ENCODE measurements at places on chromosomes 5 and 9.

- no peak for DNase-seq
Observed at GRCh38 chr5:149143470-149143869, 2.2 kb downstream of the ABLIM3 start.

- no peak for DNase-seq
Observed at GRCh38 chr5:37738057-37738691, 101.7 kb downstream of the GDNF start.

GRCh38 chr9:119278171-119278570, 91.1 kb downstream of the BRINP1 start:
- no peak for DNase-seq

- no peak for DNase-seq
Observed at GRCh38 chr5:12777342-12777741, 873.1 kb upstream of the CTNND2 start.

DNA sequence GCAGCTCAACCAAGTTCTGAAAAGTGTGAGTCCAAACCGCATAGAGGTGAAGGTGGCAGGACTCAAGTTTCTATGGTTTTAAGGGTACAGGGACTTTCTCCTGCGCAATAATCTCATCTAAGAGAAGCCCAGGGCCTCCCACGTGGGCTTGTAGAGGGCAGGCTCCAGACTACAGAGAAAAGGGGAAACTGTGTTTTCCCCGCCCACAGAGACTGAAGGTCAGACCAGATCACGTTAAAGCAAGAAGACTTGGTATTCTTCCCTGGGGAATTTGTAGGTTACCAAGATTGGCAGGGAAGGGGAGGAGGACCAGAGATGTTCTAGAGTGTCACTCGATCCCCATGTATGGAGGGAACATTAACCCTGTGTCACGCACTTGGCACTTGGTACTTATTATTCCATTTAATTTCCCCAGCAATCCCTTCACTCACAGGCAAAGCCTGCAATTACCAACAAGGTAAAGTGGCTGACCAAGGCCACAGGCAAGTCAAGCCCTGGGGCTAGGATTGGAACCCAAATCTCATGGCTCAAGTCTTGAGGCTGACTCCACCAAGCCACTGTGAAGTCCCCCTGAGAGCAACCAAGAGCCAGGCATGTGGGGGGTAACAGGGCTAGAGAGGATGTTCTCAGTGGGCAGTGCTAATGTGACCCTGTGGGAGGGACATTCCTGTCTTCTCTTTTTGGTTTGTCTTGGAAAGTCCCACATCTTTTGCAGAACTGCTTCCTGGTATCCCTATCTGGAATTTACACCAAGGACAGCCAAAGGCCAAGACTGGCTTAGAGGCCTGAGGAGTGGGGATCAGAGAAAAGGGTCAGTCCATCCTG, 18.3 kb upstream of the NEK6 start:
- DNase-seq: no peak

All from activated CD4-positive, alpha-beta T cell treated with anti-CD3 and anti-CD28 coated beads for 1 hour (primary cell).